ENCODE measurements at places on chromosomes 16 and 17. TPM values are rescaled to one million over a fixed set of nuclear protein-coding genes. Genes with fewer than 3 reads are reported as not detected.
A peak's percentile ranks its signal among the peaks of the same experiment; 100 is the strongest.

DNA sequence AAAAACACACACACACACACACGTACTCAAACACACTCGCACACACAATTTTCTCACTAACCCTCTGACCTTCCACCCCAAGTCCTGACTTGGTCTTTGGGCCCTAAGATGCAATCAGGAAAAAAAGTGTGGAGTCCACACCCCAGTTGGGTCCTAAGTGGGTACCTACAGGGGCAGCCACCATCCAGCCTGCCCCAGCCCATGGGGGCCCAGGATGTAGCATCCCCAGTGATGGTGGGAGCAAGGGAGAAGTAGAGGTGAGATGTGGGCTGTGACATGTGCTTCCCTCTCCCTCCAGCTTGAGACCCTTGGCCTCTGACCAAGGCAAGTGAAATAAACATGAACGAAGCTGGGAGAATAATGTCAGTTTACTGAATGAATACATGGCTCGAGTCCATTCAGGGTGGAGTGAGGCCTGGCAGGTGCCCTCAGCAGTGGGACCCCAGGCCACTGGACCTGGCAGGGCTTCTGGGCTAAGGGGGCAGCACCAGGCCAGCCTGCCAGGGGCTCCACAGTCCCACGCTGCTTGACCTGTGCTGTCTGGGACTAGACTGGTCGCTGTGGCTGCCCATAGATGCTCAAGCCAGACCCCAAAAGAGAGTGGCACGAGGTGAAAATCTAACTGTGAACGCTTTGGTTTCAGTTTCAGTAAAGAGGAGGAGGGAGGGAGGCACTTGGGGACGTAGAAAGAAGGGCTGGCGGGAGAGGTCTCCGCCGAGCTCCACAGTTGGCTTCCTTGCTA lies 73.7 kb downstream of the MRC2 start:
- DNase-seq, result no peak

DNA sequence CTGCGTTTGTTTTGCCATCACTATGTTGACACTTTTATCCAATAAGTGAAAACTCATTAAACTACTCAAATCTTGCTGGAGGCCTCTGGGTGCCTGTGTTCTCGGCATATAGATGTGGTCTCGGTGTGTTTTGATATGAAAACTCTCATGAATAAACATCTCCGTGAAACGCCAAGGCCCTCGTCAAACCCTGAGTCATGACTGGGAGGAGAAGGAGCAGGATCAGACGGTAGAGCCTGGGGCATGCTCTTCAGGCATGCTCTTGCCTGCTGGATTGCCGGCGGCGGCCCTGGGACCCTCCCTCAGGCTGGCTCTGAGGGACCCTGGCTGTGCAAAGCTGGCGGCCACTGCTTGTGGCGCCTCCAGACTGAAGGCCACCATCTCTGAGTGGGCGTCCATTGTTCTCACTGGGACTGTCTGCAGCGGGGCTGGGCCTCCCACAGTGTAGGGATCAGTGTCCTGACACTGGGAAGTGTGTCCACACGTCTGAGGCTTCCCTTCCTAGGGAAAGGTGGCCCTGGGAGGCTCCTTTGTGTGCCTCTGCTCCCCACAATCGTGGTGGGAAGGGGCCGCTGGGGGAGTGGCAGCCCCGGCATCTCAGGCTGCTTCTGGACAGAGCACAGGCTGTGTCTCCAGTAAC lies 1.7 kb upstream of the NPB start:
- DNase-seq, result no peak

DNA sequence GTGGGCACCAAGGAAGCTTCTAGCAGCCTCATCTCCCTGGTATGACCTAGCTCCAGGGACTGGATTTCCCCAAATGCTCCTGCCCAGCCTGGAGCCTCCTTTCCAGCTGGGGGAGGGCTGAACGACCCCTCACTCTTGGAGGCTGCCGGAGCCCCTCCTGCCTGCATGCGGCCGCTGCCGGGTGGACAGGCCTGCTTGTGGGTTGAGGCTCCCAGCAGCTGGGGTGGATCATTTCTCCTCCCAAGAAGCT lies 213.6 kb downstream of the SEC14L1 start:
- no peak for DNase-seq

DNA sequence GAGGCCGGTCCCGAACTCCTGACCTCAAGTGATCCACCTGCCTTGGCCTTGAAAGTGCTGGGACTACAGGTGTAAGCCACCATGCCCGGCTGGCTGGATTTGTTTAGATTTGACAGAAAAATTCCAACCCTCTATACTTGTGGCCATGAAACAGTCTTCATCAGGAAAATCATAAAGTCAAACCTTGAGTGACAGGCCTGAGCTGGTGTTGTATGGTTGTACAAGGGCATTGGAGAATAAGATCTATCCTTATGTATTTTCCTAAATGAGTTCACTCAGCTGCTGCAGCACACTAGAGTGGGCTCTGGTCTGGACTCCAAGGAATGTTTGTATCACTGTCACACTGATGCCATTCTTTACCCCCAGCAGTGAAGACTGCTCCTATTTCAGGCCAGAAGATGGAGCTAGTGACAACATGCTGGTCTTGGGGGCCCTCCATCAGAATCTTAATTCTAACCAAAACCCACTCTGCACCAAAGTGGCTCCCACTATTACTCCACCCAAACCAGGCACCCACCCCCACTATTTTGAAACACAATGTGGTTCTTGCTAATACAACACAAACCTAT lies 27.4 kb downstream of the SNX11 start:
- DNase-seq, result no peak

- DNase-seq, result peak; percentile 84
Measured at GRCh38 chr16:72989579-72990551, 58.1 kb downstream of the ZFHX3 start.

DNA sequence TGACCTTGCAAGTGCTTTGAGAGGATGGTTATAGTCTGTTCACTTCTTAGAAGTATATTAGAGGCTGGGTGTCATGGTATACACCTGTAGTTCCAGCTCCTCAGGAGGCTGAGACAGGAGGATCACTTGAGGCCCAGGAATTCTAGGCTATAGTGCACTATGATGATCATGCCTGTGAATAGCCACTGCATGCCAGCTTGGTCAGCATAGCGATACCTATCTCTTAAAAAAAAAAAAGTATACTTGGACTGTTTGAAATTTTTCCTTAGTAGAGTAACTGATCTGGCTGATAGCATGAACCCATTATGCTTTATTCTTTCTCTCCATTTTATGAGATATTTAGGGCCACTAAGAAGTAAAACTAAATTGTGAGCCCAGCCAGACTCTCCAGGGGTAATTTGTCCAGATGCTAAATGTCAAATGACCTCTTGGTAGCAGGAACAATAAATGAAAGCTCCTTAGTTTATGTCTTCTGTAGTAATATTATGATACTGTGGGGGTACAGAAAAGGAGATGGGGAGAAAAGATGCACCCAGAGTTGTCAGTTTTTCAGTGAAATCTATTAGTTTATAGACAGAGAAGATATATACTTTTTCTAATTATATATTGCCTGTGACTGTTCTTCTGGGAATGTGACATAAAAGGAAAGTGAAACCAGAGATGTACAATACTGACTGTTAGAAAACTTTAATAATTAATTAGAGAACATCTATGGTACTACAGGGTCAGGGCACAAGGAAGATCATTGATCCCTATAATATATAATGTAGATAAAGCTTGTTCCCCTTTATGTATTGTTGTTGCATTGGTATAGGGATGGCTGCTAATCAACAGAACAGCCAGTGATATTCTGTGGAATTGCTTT lies 335.3 kb upstream of the TBX2 start:
- DNase-seq, result no peak

GRCh38 chr16:57354311-57354710 lies 4.3 kb upstream of the CCL22 start:
- DNase-seq, result no peak

AGRP gene
- not detected for total RNA-seq

KRT25 gene
- total RNA-seq, result not detected

OSBPL7 gene
- total RNA-seq, result 3.4 TPM

NPTX1 gene
- total RNA-seq, result 0.48 TPM

Data from umbilical cord (tissue), 2 donors.